ENCODE measurements at places on chromosomes 11 and 22.

DNA sequence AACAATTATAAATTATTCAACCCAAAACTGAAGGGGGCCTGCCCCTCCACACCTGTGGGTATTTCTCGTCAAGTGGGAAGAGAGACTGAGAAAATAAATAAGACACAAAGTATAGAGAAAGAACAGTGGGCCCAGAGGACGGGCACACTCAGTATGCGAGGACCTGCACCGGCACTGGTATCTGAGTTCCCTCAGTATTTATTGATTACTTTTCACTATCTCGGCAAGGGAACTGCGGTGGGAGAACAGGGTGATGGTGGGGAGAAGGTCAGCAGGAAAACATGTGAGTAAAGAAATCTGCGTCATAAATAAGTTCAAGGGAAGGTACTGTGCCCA is 3.2 kb downstream of the C11orf54 start:
- no peak for DNase-seq

DNA sequence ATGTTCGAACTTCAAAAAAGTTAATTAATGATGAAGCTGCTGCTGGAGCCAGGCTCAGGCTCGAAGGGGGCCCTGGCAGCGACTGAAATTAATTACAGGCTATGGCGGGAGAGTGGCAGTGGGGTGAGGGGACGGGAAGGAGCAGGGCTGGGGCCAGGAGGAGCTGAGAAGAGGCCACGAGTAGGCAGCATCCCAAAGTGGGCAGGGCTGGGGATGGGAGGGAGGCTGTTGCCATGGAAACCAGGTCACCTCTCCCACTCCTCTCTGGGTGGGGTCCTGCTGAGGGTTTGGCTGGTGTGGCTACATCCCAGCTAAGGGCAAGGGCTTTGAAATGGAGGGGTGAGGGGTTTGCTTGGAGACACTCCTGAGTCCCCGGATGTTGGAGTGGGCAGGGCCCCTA is 23.9 kb downstream of the CACNA1I start:
- no peak for DNase-seq

GRCh38 chr11:128400382-128401203 is 186.8 kb downstream of the ETS1 start:
- DNase-seq, result no peak

- DNase-seq, result no peak
Observed at GRCh38 chr11:40921246-40921645, 538.2 kb downstream of the LRRC4C start.

DNA sequence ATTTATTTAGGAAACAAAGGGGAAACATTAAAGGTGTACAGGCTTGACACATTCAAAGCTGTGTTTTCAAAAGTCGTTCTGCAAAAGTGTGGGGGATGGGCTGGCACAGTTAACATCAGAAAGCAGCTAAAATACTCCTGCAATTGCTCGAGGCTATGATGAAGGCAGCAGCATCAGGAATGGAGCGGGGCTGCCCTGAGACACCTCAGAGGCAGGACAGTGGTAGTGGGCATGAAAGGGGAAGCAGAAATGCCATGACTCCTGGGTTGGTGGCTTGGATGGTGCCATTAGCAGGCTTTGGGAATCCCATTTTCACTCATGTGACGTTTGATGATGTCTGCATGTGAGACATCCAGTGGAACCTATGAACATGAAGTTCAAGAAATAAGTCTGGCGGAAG is 646 bp downstream of the NCAPD3 start:
- DNase-seq, result no peak

DNA sequence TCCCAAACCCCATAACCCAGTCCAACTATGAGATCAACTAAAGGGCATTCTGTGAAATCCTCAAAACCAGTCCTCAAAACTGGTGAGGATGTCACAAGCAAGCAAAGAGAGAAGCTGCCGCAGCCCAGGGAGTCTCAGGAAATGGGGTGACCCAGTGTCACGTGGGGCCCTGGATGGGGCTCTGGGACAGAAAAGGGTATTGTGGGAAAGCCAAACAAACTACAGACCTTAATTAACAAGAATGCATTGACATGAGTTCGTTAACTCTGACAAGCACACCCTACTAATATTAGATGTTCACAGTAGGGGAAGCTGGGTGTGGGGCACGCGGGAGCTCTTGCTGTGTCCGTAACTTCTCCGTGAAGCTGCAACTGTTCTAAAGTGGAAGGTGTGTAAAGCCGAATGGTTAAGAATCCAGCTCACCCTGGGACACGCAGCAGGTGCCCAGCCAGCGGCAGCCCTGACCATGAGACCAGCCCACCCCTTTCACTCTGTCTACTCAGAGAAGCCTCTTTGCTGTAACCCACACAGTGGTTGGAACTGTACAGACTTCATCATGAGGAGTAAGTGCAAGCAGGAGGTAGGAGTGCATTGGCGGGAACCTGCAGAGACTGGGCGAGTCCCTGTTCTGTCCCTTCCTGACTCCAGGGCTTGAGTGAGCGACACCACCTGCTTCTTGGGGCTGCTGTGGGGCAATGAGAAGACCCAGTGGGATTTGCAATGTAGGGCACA is 17.9 kb downstream of the LINC01488 start:
- DNase-seq, result no peak

DNA sequence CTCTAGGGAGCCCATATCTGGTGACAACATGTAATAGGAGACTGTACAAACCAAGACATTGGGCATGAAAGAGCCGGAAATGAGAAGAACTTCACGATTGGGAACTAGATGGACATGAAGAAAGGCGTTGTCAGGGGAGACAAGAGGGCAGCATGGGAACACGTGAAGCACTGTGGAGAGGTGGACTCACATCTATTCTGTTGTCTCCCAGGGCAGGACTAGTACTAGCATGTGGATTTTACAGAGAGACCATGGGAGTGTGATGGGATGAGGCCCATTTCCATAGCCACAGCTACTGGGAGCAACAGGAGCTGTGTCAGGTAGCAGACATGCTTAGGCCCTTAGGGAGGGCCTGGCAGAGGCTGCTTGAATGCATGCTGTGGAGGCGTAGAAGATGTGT is 333.9 kb downstream of the OPCML start:
- no peak for DNase-seq

GRCh38 chr11:108838102-108838791 is 173.4 kb downstream of the DDX10 start:
- DNase-seq, result no peak

- no peak for DNase-seq
Observed at GRCh38 chr22:23236026-23236425, 55.7 kb downstream of the BCR start.

GRCh38 chr11:74592063-74592440 is 330 bp upstream of the POLD3 start:
- no peak for DNase-seq

- no peak for DNase-seq
Observed at GRCh38 chr11:122304306-122304705, 188.3 kb upstream of the BLID start.

- no peak for DNase-seq
Observed at GRCh38 chr22:24302591-24302990, 32.0 kb downstream of the SPECC1L start.

DNA sequence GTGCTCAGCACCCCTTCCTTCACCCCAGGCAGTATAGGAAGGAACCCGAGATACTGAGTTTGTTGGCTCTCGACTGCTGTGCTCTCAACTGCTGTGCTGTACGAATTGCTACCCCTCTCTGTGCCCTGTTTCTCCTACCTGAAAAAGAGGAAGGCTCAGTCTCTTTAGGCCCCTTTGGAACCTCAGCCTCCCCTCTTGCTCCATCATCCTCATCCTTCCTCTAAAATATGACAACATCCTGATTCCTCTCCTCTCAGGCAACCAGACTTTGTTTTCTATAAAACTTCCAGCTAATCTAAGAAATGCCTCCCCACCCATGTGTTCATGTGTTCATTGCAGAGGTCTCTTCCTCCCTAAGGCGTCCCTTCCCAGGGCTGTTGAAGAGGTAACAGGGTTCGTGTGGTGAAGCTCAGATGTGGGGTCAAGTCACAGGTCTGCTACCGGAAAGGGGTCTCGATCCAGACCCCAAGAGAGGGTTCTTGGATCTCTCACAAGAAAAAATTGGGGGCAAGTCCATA is 35.5 kb upstream of the CD82 start:
- DNase-seq, result no peak

DNA sequence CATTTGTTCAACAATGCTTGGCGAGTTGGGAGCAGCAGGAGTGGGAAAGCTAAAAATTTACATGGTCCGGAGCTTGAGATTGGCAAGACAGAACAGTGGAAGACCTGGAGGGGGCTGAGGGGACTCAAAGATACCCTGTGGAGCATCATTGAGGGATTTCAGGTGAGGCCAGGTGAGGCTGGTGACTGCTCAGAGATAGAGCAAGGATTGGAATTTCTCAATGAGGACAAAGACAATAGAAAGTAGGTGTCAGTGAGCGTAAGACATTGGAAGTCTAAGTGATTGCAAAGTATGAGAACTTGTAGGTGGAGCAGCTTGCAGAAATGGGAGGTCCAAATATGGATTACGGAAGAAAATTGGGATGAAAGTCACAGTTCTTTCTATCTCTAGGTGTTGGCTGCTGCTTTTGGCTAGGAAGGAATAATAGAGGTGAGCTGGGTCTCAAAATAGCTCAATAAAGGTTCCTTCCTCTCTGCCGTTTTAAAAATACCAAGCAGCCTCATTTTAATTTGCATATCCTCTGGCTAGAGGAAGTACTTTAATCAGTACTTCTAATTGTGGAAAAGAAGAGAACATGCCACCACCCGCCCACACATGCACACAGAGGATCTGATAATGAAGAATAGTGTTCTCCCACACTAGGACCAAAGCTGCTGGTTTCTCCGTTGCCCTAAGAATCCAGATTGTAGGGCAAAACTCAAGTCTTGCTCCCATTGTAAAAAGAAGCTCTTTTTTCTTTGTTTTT is 41.8 kb upstream of the SORL1-AS1 start:
- DNase-seq, result no peak

GRCh38 chr11:126282736-126283591 is at the start of gene TIRAP:
Gene TIRAP (plus strand): TSS chr11:126283093. CDS start chr11:126290895, 7,802 bp downstream.
- DNase-seq, result no peak

- no peak for DNase-seq
Observed at GRCh38 chr11:69211920-69212797, 56.4 kb downstream of the SMIM38 start.

- no peak for DNase-seq
Observed at GRCh38 chr22:17337639-17338038, 31.6 kb upstream of the CECR2 start.

- no peak for DNase-seq
Observed at GRCh38 chr11:116993599-116993998, 104.6 kb downstream of the SIK3 start.

GRCh38 chr11:18365741-18366140 is 28.6 kb upstream of the LDHA start:
- DNase-seq, result no peak

- DNase-seq, result no peak
Observed at GRCh38 chr22:28710107-28710506, 30.5 kb upstream of the TTC28 start.

- no peak for DNase-seq
Observed at GRCh38 chr11:77842441-77843121, 21.6 kb downstream of the AAMDC start.

- no peak for DNase-seq
Observed at GRCh38 chr11:134048028-134048427, 20.8 kb upstream of the JAM3 start.

DNA sequence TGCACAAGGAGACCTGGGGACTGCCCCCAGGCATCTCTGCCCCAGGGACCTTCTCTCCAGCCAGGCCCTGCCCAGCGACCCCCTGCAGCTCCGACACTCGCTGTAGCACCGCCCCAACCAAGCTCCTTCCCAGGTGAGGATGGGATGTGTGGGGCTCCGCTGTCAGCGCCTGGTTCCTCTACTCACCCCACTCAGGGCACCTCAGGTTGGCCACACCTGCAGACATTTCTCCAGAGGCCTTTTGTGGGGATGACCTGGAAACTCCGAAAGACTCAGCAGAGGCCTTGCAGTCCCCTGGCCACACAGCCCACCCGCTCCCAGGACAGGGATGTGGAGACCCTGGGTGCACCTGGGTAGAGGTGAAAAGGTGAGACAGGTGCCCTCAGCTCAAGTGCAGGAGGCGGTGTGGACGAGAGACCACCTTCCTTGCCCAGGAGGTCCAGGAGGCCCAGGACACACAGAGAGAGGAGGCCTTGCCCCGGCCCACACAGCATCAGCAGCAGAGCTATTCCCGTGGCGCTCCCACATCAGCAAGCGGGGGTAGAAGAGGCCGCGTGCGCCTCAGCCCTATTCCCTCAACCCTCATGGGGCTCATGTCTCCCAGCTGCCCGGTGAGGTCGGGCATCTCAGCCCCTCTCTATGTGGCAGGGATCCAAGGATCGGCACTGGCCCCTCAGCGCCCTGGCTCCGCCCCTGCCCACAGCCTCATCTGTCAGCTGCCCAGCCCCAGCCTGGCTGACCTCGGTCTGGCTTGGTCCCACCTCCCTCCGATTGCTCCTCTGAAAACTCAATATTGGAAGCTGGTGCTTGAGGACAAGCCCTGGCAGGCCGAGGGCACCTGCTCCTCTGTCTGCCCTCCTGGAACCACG is 20.9 kb downstream of the TRPM5 start:
- no peak for DNase-seq

Measured in activated CD8-positive, alpha-beta memory T cell treated with anti-CD3 and anti-CD28 coated beads for 1 hour (primary cell).